ENCODE measurements at places on chromosomes 7 and 10.

DNA sequence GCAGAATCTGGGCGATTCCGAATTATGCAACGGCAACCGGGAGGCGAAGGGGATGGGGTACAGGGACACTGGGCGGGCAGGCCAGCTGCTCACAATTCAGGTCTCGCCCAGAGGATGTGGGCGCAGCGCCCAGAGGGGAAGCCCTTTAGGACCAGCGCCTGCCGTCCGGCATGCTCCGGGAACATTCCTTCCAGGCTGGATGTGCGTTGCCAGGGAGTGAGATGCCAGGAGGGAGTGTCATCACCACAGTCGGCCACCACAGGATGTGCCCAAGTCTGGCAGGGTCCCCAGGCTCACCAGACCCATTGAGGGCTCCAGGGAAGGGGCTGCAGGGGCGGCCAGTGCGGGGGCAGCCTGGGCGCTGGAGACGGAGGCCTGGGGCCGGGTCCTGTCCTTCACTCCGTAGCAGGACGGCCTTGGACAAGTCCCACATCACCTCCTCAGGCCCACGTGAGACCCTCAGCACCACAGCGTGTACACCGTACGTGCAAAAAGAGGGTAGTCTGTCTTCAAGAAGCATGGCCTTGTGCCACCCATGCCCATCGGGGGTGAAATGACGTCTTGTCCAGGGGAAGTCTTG lies 63.9 kb downstream of the FOXL3 start:
- no peak for DNase-seq

DNA sequence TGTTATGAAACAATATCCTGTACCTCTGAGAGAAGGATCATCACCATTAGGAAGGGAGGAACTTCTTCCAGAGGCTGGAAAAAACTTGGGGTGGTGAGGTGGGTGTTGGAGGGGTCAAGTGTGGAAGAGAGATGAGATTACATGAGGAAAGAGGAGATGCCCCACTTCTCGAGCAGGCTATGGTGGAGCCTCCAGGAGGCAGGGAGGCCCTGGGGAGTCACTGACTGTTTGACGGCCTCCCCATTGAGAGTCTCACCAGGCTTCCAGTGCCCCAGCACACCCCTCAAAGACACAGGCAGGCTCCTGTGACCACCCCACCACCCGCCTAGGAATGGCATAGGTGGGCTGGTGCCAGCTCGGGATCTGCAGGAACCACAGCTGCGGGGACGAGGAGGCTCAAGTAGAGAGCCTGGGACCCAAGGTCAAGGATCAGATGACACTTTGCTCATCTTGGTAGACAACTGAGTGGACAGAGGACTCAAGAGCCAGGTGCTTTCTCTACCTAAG lies 185.3 kb upstream of the GDF10 start:
- DNase-seq = no peak

- DNase-seq = peak; percentile 53
Observed at GRCh38 chr7:63925626-63926460, 72.8 kb upstream of the ZNF722 start.

- no peak for DNase-seq
Observed at GRCh38 chr10:11886851-11887250, 63.7 kb downstream of the PROSER2 start.

All from renal pelvis (tissue), 12 donors.